ENCODE measurements at places on chromosomes 16 and 17.

- DNase-seq, result no peak
Observed at GRCh38 chr17:59094861-59095530, 11.7 kb downstream of the TRIM37 start.

DNA sequence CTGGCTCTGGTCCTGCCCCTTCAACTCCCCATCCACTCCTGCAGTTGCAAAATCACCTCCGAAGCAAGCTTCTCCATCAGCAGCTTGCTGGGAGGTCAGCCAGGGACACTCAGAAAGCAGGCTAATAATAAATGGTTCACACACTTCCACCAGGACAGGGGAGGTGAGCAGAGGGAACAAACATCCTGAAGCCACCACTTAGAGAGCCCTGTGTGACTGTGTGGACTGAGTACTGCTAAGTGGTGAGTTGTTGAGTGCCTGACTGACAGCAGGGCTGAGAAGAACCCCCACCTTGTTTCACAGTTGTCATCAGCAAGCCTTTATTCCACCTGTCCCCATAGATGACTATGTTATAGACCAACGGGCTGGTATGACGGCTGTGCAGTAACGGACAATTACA, 213.9 kb downstream of the CBLN1 start:
- no peak for DNase-seq

DNA sequence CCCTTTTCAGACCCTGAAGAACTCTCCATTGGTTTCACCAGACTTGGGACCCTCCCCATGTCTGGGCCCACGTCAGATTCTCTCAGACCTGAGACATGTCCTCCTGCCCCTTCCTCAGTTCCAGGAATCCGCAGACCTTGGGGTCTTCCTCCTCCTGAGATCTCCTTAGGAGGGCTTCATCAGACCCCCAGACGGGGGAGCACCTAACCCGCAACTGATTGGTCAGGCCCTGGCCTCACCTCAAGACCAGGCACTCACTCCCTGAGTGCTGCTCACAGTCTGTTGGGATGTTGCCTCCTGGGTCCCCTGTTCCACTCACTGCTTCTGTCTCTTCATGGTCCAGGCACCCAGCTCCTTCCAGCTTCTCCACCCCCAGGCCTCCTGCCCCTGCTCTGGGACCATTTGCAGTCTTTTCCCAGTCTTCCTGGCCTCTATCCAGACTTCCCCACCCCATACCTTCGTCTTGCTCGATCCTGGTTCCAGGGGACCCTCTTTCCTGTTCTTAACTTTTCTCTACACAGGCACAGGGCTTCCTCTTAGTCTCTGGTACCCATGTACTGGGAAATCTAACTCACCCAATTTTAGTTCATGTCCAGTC, 1.2 kb downstream of the GID4 start:
- no peak for DNase-seq

GRCh38 chr16:82675300-82675699, 48.5 kb downstream of the CDH13 start:
- DNase-seq, result no peak

GRCh38 chr17:2140683-2141082, 85.8 kb downstream of the HIC1 start:
- no peak for DNase-seq

Measured in suppressor macrophage treated with lipopolysaccharide for 4 hours (primary cell).